Stimulated activated CD8-positive, alpha-beta memory T cell treated with anti-CD3 and anti-CD28 coated beads, Interleukin-4, amount 100 ng/mL, for 48 hours (primary cell): ENCODE measurements at places on chromosomes 7 and 10.

DNA sequence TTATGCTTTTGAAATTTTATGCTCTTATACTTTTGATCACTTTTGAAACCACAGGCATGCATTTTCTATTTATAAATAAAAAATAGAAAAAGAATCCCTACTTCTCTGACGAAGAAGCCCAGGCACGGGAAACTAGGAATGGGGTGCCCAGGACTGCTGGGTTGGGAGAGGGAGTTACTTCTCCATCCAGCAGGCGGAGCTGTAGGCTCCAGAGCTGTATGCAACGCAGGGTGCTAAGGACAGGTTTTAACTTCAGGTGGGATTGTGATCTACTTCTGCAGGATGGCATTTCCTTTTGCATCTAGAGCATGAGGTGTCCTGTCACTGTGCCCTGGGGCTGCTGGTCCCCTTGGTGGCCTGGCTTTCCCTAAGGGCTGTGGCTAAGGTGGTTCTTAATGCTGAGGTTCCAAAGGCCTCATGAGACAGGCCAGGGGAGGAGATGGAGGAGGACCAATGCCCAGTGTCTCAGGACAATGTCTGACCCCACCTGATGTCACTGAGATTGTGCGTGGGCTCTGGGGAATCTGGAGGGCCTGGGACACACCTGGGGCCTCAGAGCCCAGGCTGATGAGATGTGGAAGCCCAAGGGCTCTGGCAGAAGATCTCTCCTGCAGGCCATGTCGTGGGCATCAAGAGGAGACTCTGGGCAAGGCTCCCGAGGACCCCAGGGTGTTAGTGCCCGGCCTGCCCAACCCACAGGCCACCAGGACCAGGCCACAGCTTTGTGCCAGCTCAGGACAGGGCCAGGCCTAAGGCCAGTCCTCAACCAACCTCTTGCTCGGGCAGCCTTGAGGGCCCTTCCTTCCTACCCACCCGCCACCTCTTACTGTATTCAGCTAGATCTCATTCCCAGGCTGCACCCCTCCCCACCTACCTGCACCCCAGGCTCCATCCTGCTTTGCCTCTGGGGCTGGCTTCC lies 507 bp downstream of the CCDC201 start:
- no peak for DNase-seq

GRCh38 chr7:150903606-150904005 lies 51.3 kb downstream of the AOC1 start:
- DNase-seq: no peak

DNA sequence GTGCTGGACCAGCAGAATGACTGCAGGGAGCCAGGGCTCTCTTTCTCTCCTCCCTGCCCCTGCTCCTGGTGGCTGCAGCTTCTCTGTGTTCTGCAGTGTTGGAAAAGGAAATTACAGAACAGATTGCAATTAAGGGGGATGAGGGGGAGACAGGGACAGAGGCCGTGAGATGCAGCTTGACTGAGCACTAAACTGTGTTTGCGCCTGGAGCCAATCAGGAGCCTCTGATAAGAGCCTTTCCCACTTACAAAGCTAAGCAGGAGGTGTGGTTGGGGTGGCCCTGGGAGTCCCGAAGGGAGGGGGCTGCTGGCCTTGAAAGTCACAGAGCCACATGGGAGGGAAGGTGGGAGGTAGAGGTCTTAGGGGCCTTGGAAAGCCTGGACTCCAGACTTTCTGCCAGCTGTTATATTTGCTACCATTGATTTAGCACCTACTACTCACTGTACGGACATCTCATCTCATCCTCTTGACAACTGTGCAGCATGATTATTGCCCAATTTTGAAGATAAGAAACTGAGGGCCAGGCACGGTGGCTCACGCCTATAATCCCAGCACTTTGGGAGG lies 26.7 kb downstream of the TRIM8 start:
- DNase-seq: no peak

DNA sequence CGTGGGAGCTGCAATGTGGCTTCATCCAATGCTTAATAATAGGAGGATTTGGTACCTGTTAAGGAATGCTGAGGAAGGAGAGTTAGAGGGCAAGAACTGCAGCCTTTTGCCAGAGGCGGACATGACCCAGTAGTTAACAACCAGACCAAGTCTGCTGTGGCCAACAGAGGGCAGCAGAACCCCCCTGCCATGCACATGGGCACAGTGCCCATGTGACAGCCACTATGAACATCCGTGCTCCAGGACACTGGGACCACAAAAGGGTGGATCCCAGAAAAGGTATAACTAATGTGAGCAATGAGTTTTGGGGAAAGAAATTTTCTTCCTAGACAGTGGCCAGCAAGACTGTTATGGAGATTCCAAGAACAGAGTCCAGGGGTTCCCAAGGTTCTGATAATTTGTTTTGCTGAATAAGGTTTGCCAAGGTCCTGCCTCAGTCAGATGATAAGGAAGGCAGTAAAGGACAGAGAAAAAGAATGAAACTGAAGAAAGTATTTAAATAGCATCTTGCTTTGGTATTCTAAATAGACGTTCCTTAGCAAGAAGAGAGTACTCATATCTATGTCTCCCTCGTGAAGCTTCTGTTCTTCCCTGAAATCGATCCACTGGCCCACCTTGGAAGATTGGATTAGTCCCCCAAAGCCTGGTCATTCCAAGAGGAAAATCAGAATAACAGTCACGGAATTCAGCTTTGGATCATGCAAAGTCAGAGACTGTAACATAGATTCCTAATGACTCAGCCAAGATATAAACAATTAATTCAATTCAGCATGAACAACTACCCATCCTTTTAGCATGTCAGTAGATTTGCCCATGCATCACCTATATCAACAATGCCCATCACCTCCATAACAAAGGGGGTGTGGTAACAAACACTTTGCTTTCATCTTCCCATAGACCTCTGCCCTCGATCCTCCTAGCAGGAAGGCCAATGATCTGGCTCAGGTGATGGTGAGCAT lies 56.0 kb downstream of the LGI1 start:
- peak; percentile 71 for DNase-seq

- DNase-seq: no peak
Observed at GRCh38 chr10:74486659-74487058, 335.6 kb downstream of the ADK start.

- DNase-seq: peak; percentile 82
Observed at GRCh38 chr10:77846718-77847311, 79.7 kb downstream of the DLG5 start.
